ENCODE measurements at places on chromosomes 1 and 21. TPM values are rescaled to one million over a fixed set of nuclear protein-coding genes. Genes with fewer than 3 reads are reported as not detected.

The IFI44 gene
- polyA plus RNA-seq = 68.0 TPM

The CFHR1 gene
- 3.1 TPM for polyA plus RNA-seq

The NBPF6 gene
- not detected for polyA plus RNA-seq

The SLC35F3 gene
- polyA plus RNA-seq = 0.97 TPM

The ERICH3 gene
- polyA plus RNA-seq = 7.9 TPM

The OR10J5 gene
- not detected for polyA plus RNA-seq

The SRM gene
- 92.2 TPM for polyA plus RNA-seq

The RPTN gene
- not detected for polyA plus RNA-seq

The KANK4 gene
- polyA plus RNA-seq = 10.4 TPM

The KRTAP11-1 gene
- polyA plus RNA-seq = not detected

DNA sequence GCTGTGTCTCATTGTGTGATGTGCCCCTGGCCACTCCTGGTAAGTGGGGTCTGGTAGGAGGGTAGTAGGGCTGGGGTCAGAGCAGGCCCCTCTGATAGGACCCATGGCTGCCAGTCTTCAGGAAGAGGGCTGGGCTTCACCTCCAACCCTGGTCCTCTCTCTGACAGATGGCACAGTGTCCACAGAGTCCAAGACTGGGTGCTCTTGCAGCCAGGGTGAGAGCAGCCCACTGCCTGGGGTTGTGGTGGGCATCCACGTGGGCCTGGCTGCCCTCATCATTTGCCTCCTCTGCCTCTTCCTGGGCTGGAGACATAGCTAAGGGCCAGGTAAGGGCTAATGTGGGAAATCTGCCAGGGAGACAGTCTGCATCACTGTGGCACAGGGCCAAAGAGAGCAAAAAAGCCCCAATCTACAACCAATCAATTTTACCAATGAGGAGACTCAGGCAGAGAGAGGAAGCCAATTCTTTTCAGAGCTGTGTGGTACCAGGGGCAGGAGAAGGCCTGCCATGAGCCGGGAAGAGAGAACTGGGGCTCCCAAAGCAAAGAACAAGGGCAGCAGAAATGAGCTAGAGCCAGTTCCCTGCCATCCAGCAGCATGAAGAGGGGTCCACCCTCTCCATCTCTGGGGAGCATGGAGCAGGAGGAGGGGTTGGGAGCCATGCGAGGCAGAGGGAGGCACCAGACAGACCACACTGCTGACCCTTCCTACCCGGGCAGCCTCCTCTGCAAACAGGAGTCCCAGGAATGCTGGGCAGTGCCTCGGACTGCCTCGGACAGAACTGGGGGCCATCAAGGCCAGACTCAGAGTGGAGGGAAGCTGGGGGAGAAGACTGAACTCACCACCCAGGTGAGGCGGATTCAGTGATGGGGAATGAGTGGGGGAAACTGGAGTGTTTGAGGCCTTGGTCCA, 26.8 kb downstream of the SLC27A3 start:
- DNase-seq = no peak

GRCh38 chr1:68819190-68819829, 322.4 kb upstream of the DEPDC1 start:
- no peak for DNase-seq

DNA sequence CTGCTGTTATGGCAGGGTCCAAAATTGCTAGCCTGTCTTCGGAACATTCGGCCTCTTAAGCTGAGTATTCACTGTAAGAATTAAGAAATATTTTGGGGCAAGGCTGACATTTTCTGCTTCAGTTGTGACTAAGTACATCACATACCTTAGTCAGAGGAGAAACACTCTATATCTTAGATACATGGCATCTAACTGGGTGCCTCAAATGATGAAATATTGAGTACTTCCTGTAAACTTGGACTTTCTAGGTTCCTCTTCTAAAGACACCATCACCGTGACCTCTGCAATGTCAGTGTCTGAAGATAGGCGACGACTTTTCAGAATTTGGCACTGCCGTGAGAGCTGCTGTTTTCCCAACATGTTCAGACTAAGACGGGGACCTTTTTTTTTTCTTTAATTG, 65.6 kb downstream of the PCBP3 start:
- DNase-seq = no peak

GRCh38 chr21:36861595-36862323, 104.7 kb downstream of the HLCS start:
- no peak for DNase-seq

- no peak for DNase-seq
Observed at GRCh38 chr1:186014370-186015037, 280.3 kb downstream of the HMCN1 start.

- DNase-seq = no peak
Observed at GRCh38 chr1:1421147-1421906, at the start of gene ANKRD65. ANKRD65 (minus strand) TSS chr1:1421276; CDS start chr1:1421005, 271 bp downstream.

GRCh38 chr1:3663999-3664699, 11.8 kb downstream of the TP73 start:
- no peak for DNase-seq

DNA sequence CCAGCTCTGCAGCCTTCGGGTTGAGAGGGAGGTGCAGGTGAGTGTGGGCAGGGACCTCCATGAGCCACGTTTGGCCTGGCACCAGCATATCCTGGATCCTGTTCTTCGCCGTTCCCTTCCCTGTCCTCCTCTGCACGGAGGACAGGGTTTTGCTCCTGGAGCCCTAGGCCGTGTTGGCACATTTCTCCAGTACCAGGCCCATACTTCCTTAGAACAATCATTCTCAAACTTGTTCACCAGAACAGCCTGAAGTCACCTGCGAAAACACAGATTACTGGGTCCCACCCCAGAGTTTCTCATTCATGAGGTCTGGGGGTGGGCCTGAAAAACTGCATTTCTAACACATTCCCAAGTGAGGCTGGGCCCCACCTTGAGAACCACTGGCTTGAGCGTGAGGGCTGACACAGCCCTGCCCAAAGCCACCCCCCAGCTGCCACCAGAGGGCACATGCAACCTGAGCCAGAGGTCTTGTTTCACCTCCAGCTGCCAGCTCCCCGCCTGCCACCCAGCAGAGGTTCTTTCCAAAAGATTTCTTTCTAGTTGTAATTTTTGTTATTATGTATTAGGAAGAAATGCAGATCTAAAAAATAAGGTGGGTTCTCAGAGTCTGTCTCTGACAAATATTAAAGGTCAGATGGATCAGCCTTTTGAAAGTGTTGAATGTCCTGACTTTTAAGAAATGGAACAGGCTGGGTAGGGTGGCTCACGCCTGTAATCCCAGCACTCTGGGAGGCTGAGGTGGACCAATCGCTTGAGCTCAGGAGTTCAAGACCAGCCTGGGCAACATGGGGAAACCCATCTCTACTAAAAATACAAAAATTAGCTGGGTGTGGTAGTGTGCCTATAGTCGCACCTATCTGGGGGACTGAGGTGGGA, 39.6 kb upstream of the LDLRAP1 start:
- DNase-seq = no peak

- DNase-seq = no peak
Observed at GRCh38 chr1:180519846-180520245, 17.5 kb upstream of the ACBD6 start.

GRCh38 chr1:44275991-44276405, 62.7 kb downstream of the DMAP1 start:
- DNase-seq = no peak

DNA sequence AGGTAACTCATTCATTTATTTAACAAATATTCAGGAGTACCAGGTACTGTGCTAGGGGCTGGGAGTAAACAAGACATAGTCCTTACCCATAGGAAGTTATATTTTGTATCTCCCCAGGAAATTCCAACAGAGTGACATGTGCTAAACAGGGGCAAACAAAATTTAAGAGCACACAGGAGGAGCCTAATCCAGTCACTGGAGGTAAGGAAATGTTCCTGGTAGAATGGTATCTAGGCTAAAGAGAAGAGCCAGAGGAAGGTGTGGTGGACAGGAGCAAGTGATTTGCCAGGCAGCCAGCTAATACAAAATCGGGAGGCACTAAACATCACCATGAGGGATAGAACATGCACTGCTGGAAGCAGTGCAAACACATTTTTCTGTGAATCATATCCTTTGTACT, 10.4 kb downstream of the TEX38 start:
- no peak for DNase-seq

DNA sequence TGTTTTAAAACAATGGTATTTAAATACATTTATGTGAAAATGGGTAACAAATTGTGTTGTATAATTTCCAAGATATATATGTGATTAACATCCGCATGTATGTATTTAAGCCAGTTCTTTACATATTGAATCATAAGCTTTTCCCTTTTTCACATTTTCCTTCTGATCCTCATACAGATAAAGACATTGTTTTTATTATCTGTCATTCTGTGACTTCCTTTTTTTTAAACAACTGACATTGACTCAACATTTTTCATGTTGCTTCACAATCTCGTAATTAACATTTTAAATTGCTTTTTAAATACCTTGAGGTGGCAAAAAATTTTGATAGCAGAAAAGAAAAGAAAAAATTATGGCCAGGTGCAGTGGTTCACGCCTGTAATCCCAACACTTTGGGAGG, 1.4 kb downstream of the STXBP3 start:
- DNase-seq = no peak

DNA sequence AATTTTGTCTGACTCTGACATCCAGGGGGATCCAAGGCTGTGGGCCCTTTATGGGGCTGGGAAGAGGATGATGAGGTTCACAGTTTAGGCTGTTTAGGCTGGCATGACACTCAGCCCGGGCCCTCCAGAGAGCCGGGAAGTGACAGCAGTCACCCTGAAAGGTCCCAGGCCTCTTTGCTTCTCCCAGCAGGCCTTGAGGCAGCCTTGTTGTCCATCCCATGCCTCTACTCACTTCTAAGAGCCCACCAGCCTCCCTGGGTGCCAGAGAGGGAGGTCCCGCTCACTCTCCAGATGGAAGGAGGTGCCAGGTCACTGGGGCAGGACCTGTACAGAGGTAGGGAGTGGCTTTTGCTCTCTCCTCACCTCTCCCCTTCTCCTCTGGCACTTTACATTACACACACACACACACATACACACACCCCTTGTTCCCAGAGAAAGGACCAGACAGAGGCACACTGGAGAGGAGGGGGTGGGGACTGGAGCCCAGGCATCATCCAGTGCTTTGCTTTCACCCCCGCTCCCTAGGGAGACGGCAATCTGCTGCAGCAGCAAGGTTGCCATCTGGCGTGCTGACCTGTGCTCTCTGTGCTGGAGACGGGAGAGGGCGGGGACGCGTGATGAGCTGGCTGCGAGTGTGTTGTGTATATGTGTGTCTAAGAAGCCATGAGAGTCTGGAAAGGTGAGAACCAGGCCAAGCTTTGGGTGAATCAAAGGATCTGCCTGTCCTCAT, 4.6 kb downstream of the KLHDC8A start:
- DNase-seq = no peak

GRCh38 chr1:204453141-204453772, 41.3 kb downstream of the PIK3C2B start:
- DNase-seq = no peak

- DNase-seq = no peak
Observed at GRCh38 chr1:184574588-184574987, 180.1 kb downstream of the EDEM3 start.

GRCh38 chr1:234409328-234409727, 36.1 kb downstream of the COA6 start:
- DNase-seq = no peak

GRCh38 chr1:151822404-151822803, 9.2 kb downstream of the RORC start:
- DNase-seq = no peak

- no peak for DNase-seq
Observed at GRCh38 chr1:5456090-5456811, 536.0 kb downstream of the NPHP4 start.

- no peak for DNase-seq
Observed at GRCh38 chr1:19359357-19359756, 47.2 kb downstream of the SLC66A1 start.

GRCh38 chr1:229874136-229874535, 192.9 kb upstream of the GALNT2 start:
- DNase-seq = no peak

DNA sequence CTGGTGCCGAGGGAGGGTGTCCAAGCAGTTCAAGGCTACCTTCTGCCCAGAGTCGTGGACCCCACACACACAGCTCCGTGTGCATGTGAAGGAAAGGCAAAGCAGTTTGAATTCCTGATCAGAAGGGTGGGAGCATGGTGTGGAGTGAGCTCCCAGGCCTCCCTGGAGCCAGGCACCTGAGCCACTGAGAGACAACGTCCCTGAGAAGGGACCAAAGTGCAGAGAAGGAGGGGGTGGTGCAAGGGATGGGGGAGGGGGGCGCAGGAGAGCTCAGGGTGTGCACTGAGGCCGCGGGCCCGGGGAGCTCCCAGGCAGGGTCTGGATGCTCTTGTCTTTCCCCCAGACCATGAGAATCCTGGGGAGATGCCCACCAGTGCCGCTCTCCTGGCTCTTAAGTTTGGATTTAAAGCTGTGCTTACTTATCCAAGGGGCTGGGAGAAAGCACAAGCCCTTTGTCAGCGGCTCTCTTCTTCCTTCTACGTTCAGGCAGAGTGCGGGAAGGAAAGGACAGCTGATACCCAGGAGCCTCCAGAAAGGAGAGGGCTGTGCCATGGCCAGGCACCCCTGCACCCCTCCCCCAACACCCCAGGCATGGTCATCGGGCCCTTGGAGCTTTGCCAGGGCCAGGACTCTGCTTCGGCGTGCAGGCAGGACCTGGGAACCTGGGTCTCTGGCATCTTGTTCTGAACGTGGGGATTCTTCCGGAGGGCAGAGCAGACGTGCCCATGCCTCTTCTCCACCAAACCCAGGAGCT, 24.1 kb downstream of the ACTA1 start:
- no peak for DNase-seq
